ENCODE measurements at places on chromosomes 5 and 9.

DNA sequence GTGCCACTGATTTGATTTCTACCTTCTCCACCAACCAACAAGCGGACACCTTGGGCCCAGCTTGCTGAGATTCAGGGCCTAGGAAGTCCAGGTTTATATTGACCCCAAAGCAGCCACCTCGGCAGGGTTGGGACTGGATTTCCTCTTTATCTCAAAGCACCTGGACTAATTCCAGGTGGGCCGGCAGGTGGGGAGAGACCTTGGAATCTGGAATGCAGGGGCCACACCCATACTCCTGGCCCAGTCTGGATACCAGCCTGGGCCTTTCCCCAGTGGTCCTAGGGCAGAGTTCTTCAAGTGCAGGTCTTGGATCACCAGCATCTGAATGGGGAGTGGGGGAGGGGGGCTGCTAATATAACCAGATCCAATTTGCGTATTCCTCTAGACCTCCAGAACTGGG lies 93.1 kb downstream of the PCDH1 start:
- no peak for DNase-seq

GRCh38 chr9:128141604-128142003 lies 7.6 kb upstream of the LCN2 start:
- DNase-seq = no peak

DNA sequence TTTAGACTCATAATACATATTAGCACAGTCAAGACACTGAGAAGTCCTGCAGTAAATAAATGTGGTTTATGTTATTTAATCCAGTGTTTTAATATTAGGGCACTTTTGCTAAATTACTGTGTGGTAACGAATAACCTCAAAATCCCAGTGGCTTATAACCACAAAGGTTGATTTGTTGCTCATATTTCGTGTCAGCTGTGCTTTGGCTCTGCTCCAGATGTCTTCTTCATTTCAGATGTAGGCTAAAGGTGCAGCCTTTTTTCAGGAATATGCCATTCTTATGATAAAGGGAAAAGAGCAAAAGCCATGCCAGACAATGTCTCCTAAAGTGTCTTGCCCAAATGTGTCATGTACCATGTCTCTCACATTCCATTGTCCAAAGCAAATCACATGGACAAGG lies 144.8 kb downstream of the BRINP1 start:
- no peak for DNase-seq

DNA sequence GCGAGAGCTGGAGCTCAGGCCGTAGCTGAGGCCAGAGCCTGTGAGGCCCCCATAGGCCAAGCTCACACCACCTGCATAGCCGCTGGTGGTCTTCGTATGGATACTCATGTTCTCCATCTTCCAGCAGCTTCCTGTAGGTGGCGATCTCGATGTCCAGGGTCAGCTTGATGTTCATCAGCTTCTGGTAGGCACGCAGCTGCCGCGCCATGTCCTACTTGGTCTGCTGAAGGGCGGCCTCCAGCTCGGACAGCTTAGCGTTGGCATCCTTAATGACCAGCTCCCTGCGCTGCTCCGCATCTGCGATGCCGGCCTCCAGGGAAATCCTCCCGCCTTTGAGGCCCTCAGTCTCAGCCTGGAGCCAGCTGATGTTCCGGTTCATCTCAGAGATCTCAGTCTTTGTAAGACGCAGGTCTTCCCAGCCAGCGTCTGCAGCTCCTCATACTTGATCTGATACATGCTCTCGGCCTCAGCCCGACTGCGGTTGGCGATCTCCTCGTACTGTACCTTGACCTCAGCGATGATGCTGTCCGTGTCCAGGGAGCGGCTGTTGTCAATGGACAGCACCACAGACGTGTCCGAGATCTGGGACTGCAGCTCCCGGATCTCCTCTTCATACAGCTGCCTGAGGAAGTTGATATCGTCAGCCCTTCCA lies 172.1 kb downstream of the PPP2R2B start:
- DNase-seq = no peak

DNA sequence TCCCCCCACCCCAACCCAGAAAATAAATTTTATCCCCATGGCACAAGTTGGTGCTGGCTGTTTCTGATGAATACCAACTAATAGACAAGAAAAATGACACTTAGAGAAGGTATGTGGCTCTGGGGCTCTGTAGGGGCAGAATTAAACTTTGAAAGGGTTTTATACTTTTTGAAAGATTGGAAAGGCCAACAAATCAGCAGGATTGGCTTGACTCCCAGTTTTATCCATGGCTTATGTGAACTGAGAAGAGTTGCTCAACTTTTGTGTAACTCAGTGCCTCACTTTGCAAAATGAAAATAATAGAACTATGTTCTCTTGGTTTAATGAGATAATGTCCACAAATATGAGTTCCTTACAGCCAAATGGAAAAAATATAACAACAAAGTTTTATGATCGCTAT lies 288.9 kb upstream of the KIF2A start:
- DNase-seq = no peak

- DNase-seq = no peak
These were observed 134.5 kb downstream of the PALM2AKAP2 start for GRCh38 chr9:109914280-109915027.

DNA sequence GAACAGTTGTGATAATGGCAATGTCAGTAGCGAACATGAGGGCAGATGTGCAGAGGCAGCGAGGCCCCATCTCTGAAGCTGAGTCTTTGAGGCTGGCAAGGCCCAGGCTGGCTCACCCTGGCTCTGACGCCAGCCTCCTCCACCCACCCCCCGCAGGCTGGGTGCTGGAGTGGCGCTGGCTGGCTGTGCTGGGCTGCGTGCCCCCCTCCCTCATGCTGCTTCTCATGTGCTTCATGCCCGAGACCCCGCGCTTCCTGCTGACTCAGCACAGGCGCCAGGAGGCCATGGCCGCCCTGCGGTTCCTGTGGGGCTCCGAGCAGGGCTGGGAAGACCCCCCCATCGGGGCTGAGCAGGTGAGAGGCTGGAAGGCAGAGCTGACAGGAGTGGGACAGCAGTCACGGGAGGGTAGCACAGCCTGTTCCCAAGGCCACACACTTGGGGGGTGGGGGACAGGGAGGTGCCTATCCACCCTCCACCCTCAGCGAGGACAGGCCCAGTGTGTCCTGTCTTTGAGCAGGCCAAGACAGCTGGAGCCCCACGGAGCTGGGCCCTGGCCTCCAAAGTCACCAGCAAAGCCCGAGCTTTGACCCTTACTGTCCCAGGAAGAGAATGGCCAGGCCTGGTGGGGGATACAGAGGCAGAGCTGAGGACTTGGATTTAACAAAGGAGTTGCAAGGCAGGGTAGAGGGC lies 5.6 kb downstream of the SLC2A8 start:
- DNase-seq = no peak

GRCh38 chr5:80884929-80885328 lies 75.2 kb upstream of the RASGRF2 start:
- no peak for DNase-seq

GRCh38 chr9:123447934-123448646 lies 92.1 kb downstream of the CRB2 start:
- no peak for DNase-seq

DNA sequence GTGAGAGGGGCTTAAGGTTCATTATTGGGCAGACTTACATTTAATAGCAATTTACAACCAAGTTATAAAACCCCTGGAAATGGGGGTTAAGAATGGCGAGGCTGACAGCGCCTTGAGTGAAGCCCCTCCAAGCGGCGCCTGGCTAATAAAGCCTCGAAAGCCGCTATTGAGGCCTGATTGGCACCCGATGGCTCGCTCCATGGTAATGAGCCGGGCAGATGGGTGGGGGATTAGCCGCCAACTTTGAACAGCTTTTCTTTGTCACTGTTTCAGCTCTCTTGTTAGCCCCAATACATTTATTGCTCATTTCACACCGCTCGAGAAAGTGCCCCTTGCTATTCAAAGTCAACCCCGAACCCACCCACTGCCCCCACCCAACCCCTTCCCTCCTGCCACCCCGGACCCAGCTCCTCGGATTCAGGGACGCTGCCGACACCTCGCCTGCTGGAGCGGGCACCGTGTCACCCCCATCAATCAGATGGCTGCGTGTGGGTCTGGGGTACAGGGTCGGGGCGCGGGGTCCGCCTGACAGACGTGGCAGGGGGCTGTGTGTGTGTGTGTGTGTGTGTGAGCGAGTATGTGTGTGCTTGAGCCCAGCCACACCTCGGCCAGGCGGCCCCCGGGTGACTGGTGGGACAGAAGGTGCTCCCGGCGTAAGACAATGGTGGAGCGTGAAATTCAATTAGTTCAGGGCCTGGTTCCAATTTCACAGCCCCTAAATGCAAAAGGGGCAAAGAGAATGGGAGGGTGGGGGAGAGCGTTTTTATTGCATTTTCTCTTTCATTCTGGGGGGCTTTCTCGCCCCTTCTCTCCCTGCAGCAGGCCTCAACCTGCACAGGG lies 34.2 kb downstream of the ASS1 start:
- peak; percentile 81 for DNase-seq

GRCh38 chr9:136642439-136642921 lies 20.2 kb upstream of the EGFL7 start:
- no peak for DNase-seq

- DNase-seq = no peak
These were observed 473.4 kb upstream of the PAPPA start for GRCh38 chr9:115680231-115680630.

- DNase-seq = no peak
These were observed 309.3 kb downstream of the BNC2 start for GRCh38 chr9:16561121-16561520.

- DNase-seq = no peak
These were observed 264.8 kb downstream of the CSNK1G3 start for GRCh38 chr5:123776761-123777160.

GRCh38 chr9:123912167-123912897 lies 17.6 kb downstream of the DENND1A start:
- no peak for DNase-seq

DNA sequence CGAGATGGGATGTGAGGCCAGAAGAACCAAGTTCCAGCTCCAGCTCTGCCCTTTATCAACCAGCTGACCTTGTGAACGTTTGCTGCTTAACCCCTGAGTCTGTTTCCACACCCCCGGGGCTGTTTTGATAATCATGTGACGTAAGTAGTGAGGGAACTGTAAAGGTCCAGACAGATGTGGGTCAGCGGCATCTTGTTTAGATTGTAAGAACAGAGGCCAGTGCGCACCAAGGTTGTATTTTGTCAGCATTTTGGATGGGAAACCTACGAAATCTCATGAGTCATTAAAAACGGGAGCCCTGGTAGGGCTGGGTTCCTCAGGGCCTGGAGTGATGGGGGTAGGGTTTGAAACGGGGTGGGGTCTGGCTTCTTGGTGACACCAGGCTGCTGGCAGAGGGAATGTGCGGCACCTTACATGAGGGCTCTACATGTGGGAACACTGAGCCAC lies 13.8 kb upstream of the COL15A1 start:
- no peak for DNase-seq

GRCh38 chr9:136512651-136513071 lies 29.8 kb upstream of the SEC16A start:
- DNase-seq = no peak

DNA sequence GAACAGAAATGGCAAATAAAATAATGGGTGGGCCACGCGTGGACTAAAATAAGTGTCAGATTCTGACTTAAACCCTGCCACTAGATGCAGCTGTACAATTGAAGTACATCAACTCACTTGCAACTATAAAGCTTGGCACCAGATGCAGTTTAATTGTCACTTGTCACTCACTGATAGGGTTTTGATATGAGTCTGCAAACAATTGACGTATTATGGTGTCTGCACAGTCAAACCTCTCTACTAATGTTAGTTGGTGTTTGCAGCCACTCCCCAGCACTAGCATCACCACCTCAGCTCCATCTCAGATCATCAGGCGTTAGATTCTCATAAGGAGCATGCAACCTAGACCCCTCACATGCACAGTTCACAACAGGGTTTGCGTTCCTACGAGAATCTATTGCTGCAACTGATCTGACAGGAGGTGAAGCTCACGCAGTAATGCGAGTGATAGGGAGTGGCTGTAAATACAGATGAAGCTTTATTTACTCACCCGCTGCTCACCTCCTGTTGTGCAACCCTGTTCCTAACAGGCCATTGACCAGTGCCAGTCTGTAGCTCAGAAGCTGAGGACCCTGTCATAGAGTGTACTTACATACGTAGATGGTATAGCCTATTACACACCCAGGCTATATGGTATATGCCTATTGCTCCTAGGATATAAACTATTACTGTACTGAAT lies 72.1 kb upstream of the SEMA6A start:
- DNase-seq = no peak

- DNase-seq = no peak
These were observed 1.7 kb upstream of the PTPDC1 start for GRCh38 chr9:94082553-94082952.

DNA sequence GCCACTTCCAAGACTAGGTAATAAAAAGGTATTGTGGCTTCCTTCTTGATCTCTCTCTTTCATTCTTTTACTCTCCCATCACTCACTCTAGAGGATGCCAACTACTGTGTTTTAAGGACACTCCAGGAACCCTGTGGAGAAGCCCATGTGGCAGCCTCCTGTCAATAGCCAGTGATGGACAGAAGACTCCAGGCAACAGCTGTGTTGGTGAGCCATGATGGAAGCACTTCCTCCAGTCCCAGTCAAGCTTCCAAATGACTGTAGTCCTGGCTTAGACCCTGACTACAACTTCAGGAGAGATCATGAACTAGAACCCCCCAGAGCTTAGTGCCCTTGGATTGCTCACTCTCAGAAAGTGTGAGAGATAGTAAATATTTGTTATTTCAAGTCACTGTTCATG lies 123.9 kb downstream of the PPP2R2B start:
- no peak for DNase-seq

GRCh38 chr5:109034306-109034705 lies 286.6 kb downstream of the FER start:
- no peak for DNase-seq

- no peak for DNase-seq
These were observed 63.5 kb upstream of the PUM3 start for GRCh38 chr9:2907411-2907810.

GRCh38 chr9:99235926-99236634 lies 14.0 kb downstream of the SEC61B start:
- no peak for DNase-seq

GRCh38 chr9:95726756-95727155 lies 148.7 kb upstream of the ERCC6L2 start:
- no peak for DNase-seq

DNA sequence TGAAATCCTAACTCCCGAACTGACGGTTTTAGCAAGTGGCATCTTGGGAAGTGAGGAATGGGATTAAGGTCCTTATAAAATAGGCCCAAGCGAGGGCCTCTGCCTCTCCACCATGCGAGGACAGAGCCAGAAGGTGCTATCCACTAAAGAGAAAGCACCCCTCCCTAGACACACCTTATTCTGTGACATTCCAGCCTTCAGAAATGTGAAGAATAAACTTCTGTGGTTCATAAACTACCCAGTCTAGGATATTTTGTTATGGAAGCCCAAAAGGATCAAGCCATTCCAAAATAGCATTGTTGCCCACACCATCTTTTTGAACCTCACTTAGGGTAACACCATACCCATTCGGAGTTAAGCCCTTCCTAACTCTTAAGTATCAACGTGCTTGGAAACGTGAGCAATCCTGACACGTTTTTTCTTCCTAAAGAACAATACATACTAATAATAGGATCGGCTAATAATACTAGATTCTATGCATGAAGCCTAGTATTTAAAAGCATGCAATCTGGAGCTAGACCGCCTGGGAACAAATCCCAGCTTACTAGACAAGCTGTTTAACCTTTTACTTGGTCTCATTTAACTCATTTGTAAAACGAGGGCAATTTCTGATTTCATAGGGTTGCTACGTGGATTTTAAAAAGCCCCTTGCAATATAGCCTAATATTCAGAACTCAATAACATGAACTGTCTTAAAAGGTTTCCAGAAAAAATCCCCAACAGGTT lies 1.1 kb upstream of the SMC2 start:
- DNase-seq = no peak
